ENCODE measurements at places on chromosomes 5 and 9.

- DNase-seq = no peak
Measured at GRCh38 chr9:128102861-128103588, 24.5 kb downstream of the PTGES2 start.

DNA sequence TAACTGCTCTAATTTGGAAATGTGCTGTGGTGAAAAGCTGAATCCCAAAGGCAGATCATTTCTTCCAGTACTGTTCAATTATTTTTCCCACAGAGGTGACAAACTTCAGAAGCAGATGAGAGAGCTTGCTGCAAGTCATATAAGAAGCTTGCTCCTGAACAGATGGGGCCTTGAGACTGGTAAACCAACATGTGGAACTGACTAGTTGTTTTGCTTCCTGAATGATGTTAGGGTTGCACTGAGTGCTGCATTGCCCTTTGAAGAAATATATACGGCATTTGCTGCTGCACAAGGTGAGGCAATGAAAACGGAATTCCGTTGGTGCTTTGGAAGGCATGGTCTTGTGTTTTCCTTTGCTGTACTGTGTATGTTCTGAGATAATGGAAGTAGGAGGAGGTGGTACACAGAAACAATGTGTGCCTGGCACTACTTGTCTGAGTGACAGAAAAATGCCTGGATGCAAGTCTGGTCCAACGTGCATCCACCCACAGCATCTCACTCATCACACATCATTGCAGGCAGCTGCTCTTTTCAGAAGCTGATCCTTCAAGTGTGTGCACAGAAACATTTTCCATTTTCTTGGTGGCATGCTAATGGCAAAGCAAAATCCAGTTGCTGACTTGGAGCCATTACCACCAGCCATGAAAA is 76.9 kb downstream of the ANKH start:
- DNase-seq = no peak

GRCh38 chr5:147509710-147510651 is at the start of gene DPYSL3:
DPYSL3 (minus strand) TSS chr5:147510068; CDS start chr5:147509858, 210 bp downstream.
- no peak for DNase-seq

GRCh38 chr5:168552146-168552545 is 23.0 kb downstream of the FBLL1 start:
- DNase-seq = no peak

GRCh38 chr9:37333288-37333687 is 89.2 kb upstream of the GRHPR start:
- no peak for DNase-seq

GRCh38 chr5:36537724-36538123 is 68.7 kb upstream of the SLC1A3 start:
- DNase-seq = no peak

GRCh38 chr5:139708877-139709581 is 60.9 kb downstream of the CXXC5 start:
- no peak for DNase-seq

- no peak for DNase-seq
Measured at GRCh38 chr9:72462340-72462739, 59.1 kb upstream of the TMC1 start.

- DNase-seq = no peak
Measured at GRCh38 chr5:112973904-112974303, 2.7 kb upstream of the DCP2 start.

GRCh38 chr5:2724831-2725230 is 26.6 kb downstream of the IRX2 start:
- DNase-seq = no peak

GRCh38 chr9:4464911-4465513 is 25.3 kb upstream of the SLC1A1 start:
- DNase-seq = no peak

DNA sequence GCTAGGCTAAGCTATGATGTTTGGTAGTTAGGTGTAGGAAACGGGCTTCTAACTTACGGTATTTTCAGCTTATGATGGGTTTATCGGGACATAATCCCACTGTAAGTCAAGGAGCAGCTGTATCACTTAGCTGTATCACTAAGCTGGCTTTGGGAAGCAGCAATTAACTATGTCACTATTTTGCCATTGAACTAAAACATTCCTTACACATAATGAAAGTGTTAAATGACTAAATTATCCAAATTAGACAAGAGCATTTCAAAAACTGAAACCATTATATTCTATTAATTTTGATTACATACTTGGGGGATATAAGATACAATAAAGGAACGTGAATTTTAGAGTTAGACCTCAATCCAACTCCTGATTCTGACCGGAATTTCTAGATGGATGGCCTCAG is 188.3 kb downstream of the AGTPBP1 start:
- DNase-seq = no peak

GRCh38 chr5:161256957-161257356 is 289.6 kb downstream of the GABRB2 start:
- DNase-seq = no peak

DNA sequence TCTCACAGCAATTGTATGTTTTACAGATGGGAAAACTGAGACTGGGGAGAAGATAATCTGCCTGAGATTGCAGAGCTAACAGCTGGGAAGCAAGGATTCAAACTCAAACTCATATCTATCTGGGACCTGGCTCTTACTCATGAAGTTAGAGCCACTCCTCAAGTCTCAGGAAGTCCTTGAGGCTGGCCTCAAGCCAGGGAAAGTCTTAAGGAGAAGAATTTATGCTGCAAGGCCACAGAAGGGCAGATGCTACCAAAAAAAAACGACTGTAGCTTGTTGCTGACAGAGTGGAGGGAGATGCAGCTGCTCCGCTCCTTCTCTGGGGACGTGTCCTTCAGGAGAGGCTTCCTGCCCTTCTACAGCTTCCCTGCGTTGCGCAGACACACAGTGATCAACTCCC is 39.8 kb downstream of the BARHL1 start:
- no peak for DNase-seq

DNA sequence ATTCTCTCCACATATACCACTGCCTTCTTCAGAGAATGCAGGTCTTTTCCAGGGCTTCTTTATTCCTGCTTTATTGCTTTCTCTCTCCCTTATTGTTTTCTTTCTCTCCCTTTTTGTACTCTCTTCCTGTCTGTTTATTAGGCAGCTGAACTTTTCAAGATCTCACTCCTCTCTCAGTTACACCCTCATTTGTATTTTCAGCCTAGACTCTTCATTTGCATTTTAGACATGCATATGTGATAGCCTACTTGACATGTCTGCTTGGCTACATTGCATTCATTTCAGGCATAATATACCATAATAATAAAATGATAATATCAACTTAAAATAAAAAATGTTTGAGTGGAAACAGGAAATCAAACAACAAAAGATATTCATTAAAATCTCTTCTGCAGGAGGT is 377.9 kb upstream of the TNC start:
- no peak for DNase-seq

DNA sequence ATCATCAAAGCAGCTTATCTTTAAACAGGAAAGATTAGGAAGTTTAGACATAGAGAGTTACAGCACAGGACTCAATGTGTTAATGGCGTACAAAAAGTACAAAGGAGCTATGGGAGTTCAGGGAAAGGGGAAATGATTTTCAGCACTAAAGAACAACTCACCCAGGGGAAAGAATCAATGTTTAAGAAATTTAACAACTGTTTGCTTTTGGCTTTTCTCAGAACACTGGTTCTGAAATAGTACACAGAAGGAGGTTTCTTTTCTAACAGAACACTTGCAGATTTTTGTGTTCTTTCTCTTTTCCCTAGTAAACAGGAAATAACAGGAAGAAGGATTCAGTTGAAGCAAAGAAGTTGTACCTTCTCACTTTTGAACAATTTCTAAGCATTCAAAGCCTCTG is 71.3 kb upstream of the GHR start:
- DNase-seq = no peak

- no peak for DNase-seq
Measured at GRCh38 chr5:59333416-59333815, 560.1 kb downstream of the PDE4D start.

DNA sequence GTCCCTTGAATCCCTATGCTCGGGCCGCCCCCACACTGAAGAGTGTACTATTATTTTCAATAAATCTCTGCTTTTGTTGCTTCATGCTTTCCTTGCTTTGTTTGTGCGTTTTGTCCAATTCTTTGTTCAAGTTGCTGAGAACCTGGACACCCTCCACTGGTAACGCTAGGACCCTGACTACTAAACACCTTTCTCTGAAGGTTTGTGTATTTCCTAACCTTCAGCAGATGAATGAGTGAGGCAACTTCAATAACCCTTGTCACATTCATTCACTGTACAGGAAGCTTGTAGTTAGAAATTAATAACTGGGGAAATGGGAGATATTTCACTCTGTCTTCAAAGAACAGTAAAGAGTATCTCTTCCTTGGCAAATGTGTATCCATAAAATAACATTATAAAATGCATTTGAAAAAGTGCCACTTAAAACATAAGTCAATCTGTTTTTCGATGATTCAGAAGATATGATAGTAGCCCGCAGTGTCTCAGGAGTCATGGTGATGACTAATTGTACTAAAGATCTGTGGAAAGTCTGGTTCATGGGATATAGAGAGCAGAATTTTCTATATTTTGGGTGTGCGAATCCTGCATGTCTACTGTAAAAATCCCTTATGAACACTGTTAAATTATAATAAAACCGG is 43.2 kb upstream of the ANKH start:
- DNase-seq = no peak

GRCh38 chr5:142320430-142320738 is 4.4 kb downstream of the SPRY4 start:
- DNase-seq = no peak

DNA sequence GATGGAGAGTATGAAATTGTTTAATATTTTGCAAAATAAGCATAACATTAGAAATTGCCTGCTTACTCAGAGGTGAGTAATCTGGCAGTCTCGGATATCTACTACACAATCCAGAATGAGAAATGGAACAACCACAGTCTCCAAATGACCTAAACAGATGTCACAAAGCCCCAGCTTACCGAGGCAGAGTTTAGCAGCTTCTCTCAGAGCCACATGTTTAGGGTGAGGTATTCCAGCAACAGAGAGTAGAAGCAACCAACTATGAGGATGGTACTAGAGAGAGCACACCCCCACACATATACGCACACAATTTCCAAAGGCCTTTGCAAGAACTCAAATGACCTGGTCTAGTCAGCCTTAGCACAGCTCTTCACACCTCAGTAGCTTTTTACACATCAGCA is 122.7 kb upstream of the LPAR1 start:
- no peak for DNase-seq

DNA sequence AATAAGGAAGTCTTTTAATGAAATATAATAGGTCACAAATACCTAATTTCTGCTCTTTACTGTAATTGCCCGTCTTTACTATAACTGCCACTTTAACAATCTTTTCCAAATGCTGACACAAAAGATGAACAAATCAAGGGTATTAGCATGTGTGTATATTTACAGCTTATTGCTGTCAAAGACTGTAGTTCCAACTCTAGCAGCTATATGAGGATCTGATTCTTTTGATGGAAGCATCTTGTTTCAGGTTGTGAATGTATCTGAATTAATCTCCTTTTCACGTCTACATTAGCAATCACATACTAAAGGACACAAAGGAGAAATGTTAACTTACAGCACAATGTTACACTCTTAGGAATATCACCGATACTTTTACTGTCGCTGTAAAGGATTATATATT is 27.9 kb downstream of the RFX3 start:
- DNase-seq = no peak

DNA sequence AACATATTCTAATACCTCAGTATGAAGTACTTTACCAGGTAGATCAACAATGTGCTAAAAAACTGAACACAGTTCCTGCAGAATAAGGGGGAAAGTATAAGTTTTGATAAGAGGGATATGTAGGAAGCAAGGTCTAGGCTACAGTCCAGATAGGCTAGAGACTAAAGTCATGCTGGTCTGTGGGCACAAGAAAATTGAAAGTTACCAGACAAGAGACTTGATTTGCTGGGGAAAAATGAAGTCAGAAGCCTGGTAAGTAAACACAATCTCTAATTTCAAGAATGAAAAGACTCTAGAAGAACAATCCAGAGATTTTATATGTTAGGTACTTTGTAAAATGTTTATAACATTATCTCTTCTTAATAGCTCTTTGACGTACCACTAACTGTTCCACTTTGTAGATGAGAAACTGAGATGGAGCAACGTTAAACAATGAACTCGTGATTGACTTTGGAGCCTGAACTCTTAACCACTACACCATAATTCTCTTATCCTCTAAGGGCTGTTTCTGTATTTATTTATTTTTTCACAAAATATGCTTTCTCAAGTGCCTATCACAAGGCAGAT is 19.5 kb downstream of the ADAMTS6 start:
- DNase-seq = no peak

- DNase-seq = no peak
Measured at GRCh38 chr9:2824564-2824963, 19.3 kb downstream of the PUM3 start.

GRCh38 chr5:179121667-179122111 is 61.5 kb downstream of the ZNF354C start:
- no peak for DNase-seq

DNA sequence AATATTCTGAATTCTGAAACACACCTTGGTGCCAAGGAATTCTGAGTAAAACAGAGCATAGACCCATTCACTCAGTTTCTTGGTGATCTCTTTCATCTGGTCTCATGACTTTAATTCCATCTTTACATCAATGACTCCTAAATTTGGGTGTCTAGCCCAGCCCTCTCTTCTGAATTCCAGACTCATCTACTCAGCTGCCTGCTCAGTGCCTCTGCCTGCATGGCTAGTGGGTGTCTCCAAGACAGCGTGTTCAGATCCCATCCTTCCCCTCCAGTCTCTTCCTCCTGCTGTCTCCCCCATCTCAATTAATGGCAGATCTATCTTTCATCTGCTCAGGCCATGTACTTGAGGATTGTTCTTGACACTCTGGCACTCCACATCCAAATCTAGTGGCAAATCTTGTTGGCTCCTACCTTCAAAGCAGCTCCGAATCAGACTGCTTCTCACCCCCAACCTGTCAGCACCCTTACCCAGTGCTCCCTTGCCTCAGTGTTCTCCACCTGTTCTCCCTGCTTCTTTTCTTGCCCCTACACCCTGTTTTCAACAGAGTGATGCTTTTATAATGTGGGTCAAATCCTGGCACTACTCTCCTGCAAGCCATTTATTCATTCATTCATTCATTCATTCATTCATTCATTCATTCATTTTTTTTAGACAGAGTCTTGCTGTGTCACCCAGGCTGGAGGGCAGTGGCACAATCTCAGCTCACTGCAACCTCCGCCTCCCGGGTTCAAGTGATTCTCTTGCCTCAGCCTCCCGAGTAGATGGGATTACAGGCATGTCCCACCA is 5.3 kb downstream of the CAVIN4 start:
- DNase-seq = no peak

- DNase-seq = no peak
Measured at GRCh38 chr5:76754668-76755078, 38.7 kb downstream of the F2R start.

- DNase-seq = no peak
Measured at GRCh38 chr9:110066929-110067716, 140.8 kb downstream of the C9orf152 start.

GRCh38 chr5:37918424-37918823 is 78.6 kb upstream of the GDNF start:
- no peak for DNase-seq

- no peak for DNase-seq
Measured at GRCh38 chr9:38328765-38329164, 63.7 kb upstream of the ALDH1B1 start.

- DNase-seq = no peak
Measured at GRCh38 chr5:145105384-145105783, 729.8 kb downstream of the PRELID2 start.
